Stimulated activated CD4-positive, alpha-beta T cell treated with anti-CD3 and anti-CD28 coated beads, TNF-alpha, amount 100 ng/mL, for 1 hour (primary cell): ENCODE measurements at places on chromosomes 13 and 19.
A peak's percentile ranks its signal among the peaks of the same experiment; 100 is the strongest.

GRCh38 chr13:47929156-47929555, 71.9 kb downstream of the SUCLA2 start:
- DNase-seq = no peak

- no peak for DNase-seq
Measured at GRCh38 chr13:34752283-34752960, 189.6 kb upstream of the NBEA start.

GRCh38 chr19:43532571-43532961, 422 bp upstream of the ZNF575 start:
- DNase-seq = no peak

DNA sequence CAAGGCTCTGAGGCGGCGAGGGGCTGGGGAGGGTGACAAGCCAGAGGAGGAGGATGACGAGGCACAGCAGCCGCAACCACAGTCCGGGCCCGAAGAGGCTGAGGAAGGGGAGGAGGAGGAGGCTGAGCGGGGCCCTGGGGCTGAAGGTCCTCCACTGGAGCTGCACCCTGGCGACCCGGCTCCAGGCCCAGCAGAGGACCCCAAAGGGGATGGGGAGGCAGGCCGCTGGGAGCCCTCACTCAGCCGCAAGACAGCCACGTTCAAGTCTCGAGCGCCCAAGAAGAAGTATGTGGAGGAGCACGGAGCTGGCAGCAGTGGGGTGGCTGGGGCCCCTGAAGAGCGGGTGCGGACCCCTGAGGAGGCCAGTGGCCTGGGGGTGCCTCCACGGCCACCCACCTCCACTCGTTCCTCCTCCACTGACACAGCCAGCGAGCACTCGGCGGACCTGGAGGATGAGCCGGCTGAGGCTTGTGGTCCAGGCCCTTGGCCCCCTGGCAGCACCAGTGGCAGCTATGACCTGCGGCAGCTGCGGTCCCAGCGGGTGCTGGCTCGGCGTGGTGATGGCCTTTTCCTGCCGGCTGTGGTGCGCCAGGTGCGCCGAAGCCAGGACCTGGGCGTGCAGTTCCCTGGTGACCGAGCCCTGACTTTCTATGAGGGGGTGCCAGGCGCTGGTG, 2.9 kb downstream of the CIC start:
- DNase-seq = no peak

DNA sequence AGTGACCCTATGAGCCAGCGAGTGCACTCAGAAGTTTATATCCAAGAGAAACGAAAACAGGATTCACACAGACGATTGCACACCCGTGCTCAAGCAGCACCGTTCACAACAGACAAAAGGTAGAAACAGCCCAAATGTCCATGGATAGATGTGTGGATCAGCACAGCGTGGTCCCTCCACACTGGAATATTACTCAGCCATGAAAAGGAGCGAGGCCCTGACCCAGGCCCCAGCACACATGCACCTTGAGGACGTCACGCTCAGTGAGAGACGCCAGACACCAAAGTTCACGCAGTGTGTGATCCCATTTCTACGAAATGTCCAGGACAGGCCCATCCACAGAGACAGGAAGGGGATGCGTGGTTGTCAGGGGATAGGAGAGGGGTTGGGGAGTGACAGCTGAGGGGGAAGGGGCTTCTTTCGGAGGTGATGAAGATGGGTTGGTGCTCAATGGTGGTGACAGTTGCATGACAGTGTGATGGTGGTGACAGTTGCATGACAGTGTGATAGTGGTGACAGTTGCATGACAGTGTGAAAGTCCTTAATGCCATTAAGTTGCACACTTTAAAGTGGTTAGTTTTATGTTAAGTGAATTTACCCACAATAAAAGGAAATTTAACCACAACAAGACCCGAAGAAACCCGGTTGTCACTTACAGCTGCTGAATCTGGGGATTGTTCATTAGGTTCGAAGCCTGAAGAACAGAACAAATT, 18.9 kb upstream of the SLC39A3 start:
- no peak for DNase-seq

DNA sequence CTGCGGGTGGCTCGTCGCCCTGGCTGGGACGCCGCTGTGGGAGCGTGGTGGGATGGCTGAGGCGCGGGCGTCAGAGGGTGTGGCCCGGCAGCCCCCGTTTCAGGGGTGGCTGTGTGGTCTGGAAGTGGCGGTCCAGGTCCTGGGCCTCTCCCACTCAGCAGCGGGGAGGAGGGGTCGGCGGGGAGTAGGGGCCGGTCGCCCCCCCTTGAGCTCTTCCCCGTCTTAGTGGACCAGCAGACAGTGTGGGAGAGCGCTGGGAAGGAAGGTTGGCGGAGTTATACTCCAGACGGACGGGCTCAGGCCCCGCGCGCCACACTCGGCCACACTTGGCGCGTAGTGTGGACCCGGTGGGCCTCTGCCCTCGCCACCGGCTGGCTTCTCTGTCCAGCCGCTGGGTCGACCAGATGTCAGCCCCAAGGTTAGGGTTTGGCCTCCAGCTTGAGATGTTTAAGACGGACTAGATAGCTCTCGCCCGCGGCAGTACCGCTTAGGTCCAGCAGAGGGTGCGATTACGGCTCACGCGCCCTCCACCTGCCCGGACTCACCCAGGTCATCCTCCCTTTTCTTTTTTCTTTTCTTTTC, 21.7 kb upstream of the ZNF429 start:
- DNase-seq = no peak

GRCh38 chr19:2686360-2686759, 16.1 kb downstream of the GNG7 start:
- DNase-seq = no peak

- no peak for DNase-seq
Measured at GRCh38 chr13:22372261-22372660, 701.4 kb downstream of the FGF9 start.

DNA sequence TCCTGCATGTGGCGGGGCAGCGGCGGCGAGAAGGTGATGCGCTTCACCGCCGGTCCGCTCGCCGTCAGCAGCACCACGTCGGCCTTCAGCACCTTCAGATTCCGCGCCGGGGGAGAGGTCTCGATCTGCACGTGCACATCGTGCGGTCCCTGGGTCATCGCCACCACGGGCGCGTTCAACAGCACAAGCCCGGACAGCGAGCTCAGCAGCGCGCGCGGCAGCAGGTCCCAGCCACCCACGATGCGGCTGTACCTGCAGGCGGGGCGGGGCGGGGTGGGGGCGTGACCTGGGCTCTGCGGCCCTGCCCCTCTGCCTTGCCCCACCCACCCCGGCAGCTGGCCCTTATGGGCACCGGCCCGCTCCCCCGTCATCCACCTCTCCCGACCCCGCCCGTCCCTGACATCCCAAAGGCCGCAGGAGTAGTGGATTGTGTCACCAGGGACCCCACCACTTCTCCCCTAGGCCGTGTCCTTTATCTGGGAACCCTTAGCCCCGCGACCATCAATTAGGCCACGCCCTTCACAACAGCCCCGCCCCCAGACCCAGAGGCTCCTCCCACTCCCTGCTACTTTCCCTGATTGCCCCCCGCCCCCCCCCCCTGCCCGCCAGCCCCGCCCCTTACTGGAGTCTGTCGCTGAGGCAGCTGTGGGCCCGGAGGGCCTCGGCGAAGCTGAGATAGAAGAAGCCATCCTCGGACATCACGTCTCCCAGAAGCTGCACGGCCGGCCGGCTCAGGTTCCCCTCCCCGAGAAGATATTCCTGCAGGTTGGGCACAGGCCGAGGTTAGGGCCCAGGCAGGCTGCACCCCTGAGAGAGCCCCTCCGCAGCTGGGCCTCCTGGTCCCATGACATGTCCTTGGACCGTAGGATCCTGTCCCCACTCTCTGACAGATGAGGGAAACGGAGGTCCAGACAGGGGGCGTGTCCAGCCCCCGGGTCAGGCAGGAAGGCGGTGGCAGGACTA, 6.1 kb downstream of the IL4I1 start:
- peak; percentile 62 for DNase-seq

DNA sequence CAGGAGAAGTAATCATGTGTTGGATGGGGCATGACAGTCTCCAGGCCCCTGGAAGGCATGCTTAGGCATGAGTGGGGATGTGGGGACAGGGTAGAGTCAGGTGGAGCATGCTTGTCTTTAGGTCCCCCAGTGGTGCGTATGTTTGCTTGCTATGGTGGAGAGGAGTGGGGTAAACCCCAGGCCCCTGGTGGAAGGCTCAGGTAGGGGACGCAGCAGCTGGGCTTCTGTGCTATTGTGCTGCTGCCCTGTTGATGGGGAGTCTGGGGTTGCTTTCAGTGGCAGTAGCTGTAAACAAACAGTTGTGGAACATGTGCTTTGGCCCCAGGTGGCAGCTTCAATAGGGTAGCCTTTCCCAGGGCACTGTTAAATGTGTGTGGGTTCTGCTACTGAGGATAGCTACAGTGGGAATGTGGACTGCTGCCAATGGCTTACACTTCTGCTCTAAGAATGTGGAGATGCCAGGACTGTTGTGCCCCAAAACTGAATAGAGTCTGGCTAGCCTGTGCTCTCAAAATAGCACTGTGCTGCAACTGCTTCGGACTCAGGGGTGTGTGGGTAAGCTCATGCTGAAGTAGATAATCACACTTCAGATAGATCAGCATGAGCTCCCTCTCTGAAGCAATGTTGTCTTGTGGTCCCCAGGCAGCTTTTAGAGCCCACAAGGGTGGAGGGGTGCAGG, 1257.3 kb downstream of the DIAPH3 start:
- no peak for DNase-seq

- no peak for DNase-seq
Measured at GRCh38 chr13:51047434-51048165, 63.5 kb downstream of the C13orf42 start.

GRCh38 chr13:80946008-80946802, 605.3 kb upstream of the SPRY2 start:
- DNase-seq = no peak

DNA sequence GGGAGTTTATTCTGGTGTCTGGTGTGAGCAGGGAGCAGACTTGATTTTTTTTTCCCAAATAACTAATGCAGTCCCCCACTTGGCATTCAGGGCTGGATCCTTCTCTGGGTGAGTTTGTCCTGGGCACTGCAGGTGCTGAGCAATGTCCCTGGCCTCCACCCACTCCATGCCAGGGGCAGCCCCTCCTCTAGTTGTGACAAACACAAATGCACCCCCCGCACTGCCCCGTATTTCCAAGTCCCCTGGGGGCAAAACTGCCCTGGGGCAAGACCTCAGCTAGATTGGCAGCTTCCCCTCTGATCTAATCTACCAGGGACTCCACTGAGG, 6.4 kb downstream of the MOB3A start:
- DNase-seq = no peak

DNA sequence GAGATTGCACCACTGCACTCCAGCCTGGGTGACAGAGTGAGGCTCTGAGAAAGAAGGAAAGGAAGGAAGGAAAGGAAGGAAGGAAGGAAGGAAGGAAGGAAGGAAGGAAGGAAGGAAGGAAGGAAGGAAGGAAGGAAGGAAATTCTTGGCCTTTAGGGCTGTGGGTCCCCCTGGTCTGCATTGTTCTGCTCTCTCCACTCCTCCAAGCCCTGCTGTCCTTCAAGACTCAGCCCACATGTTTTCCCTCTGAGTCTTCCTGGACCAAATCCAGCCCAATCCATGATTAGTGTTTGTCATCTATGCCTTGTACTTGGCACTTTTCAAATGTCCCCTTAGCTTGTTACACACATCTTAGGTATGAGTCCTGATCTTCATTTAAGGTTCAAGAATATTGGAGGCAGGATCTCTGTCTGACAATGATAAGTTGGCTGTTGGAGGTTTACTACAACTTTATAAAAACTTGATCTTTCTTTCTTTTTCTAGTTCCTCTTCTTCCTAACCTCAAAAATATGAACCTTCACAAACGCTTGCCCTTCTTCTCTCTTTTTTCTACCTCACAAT, 48.8 kb upstream of the INTS6 start:
- no peak for DNase-seq

DNA sequence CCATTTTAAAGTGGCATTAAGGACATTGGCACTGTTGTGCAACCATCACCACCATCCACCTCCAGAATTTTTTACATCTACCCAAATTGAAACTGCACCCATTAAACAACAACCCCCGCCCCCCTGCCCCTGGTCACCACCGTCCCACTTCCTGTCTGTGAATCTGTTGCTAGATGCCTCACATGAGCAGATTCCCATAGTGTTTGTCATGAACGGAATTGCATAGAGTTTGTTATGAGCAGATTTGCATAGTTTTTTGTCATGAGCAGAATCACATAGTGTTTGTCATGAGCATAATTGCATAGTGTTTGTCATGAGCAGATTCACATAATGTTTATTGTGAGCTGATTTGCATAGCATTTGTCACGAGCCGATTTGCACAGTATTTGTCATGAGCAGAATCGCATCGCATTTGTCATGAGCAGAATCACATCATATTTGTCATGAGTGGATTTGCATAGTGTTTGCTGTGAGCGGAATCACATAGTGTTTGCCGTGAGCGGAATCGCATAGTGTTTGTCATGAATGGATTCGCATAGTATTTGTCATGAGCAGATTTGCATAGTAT, 54.0 kb upstream of the GTF3A start:
- no peak for DNase-seq

DNA sequence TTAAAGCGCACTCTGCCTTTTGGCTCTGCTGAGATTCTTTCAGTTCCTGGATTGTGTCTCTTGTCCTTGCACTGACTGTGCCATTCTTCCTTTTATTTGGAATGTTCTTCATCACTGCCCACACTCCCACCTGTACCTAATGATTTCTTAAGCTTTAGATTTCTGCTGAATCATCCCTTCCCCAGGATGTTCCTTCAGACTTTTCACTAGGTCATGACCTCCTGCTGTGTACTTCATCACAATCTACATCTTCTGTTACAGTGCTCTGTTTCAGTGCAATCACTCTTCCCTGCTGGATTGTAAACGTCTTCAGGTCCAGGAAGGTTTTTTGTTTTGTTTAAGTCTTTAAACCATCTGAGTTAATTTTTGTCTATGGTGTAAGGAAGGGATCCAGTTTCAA, 281.0 kb downstream of the ATP8A2 start:
- DNase-seq = no peak

DNA sequence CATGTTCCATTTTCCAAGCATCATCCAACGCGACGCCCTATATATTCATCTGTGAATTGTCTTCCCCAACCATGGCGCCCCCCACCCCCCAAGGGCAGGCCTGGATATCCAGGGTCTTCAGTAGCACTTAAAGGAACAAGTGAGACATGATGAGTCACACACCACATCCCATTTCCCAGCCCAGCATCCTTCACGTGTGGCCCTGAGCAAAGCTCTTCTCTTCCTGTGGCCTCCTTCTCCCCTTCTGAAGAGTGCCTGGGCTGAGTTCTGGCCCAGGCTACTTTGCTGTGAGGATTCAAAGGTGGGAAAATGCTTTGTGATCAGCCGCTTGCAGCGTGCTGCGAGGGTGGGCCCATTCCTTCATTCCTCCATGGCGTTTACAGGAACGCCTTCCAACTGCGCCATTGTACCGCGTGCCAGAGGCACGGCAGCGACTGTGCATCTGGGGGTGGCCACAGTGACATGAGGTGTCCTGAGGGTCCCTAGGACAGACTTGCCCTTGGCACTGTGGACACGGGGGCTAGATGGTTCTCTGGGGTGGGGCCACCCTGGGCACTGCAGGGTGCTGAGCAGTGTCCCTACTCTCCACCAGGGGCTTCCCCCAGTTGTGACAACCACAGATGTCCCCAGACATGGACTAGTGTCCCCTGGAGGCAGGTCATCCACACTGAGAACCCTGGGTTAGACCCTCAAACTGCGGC, 11.7 kb downstream of the PLIN4 start:
- no peak for DNase-seq
